ENCODE measurements at places on chromosomes 7 and 10. TPM values are rescaled to one million over a fixed set of nuclear protein-coding genes. Genes with fewer than 3 reads are reported as not detected.

The GARIN1A gene
- polyA plus RNA-seq, result 0.37 TPM

The IFIT3 gene
- 3.7 TPM for polyA plus RNA-seq

The CLCN1 gene
- not detected for polyA plus RNA-seq

The ZNF107 gene
- 9.9 TPM for polyA plus RNA-seq

The CALHM3 gene
- polyA plus RNA-seq, result not detected

The CALHM1 gene
- polyA plus RNA-seq, result not detected

The EPHA1 gene
- polyA plus RNA-seq, result 4.6 TPM

The LAMB4 gene
- not detected for polyA plus RNA-seq

The ZC3HAV1L gene
- polyA plus RNA-seq, result 1.1 TPM

The TMEM140 gene
- polyA plus RNA-seq, result 34.4 TPM

The PLAC9 gene
- not detected for polyA plus RNA-seq

The BAZ1B gene
- polyA plus RNA-seq, result 31.1 TPM

The ETV1 gene
- 1.7 TPM for polyA plus RNA-seq

The TRPV5 gene
- polyA plus RNA-seq, result not detected

The CYP3A4 gene
- polyA plus RNA-seq, result not detected

The TRIM73 gene
- polyA plus RNA-seq, result 2.6 TPM

The SPACDR gene
- polyA plus RNA-seq, result 0.56 TPM

The SLC39A12 gene
- not detected for polyA plus RNA-seq

The SLC29A4 gene
- polyA plus RNA-seq, result 0.21 TPM

The GPR37 gene
- not detected for polyA plus RNA-seq

The NKX1-2 gene
- not detected for polyA plus RNA-seq

The NXPH1 gene
- not detected for polyA plus RNA-seq

The ANXA8L1 gene
- not detected for polyA plus RNA-seq
